H1 (cell line): ENCODE measurements at places on chromosomes 6 and 20. TPM values are rescaled to one million over a fixed set of nuclear protein-coding genes. Genes with fewer than 3 reads are reported as not detected.

GRCh38 chr6:26257272-26257671 is 107.7 kb upstream of the BTN3A2 start:
- H3K4me1 ChIP-seq, result 0 out of 2 replicates have a peak, but pooled peaks cover 4% of the 10 kb centered on the region
- no peak overlapping the region for H3K4me3 ChIP-seq
- no peaks in the 10 kb centered on the region for H3K27me3 ChIP-seq
- DNase-seq, result no peak
- no peak overlapping the region for H3K27ac ChIP-seq
- no peaks in the 10 kb centered on the region for H3K36me3 ChIP-seq

- no peak overlapping the region for H3K4me3 ChIP-seq
- no peaks in the 10 kb centered on the region for H3K27me3 ChIP-seq
- H3K27ac ChIP-seq, result no peak overlapping the region
- no peaks in the 10 kb centered on the region for H3K4me1 ChIP-seq
These were observed 48.3 kb downstream of the ATXN1 start for GRCh38 chr6:16712931-16713484.

- H3K27me3 ChIP-seq, result no peaks in the 10 kb centered on the region
- H3K4me1 ChIP-seq, result no peaks in the 10 kb centered on the region
- H3K4me3 ChIP-seq, result no peak overlapping the region
- no peak overlapping the region for H3K27ac ChIP-seq
- H3K36me3 ChIP-seq, result no peaks in the 10 kb centered on the region
These were observed 166.5 kb upstream of the ECI2 start for GRCh38 chr6:4301871-4302270.

DNA sequence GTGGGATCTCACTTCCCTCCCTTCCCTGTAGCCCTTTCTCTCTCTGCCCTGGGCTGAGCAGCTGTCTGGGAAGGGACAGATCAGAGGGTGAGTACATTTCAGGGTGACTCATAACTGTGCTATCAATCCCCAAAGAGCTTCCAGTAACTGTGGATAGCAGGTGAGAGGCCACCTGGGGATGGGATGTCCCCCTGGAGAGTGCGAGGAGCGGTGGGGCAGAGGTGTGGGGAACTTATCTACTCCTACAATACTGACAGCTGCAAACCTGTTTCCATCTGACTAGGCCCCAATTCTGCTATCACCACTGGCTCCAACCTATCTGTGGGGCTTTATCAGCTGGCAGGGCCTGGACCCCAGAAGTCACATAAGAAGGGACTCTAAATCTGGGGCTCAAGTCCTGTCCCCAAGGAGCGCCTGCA is 32.6 kb downstream of the KCNK5 start:
- no peaks in the 10 kb centered on the region for H3K27me3 ChIP-seq
- DNase-seq, result no peak
- H3K36me3 ChIP-seq, result peaks cover 38% of the 10 kb centered on the region
- no peaks in the 10 kb centered on the region for H3K4me1 ChIP-seq
- no peak overlapping the region for H3K4me3 ChIP-seq

DNA sequence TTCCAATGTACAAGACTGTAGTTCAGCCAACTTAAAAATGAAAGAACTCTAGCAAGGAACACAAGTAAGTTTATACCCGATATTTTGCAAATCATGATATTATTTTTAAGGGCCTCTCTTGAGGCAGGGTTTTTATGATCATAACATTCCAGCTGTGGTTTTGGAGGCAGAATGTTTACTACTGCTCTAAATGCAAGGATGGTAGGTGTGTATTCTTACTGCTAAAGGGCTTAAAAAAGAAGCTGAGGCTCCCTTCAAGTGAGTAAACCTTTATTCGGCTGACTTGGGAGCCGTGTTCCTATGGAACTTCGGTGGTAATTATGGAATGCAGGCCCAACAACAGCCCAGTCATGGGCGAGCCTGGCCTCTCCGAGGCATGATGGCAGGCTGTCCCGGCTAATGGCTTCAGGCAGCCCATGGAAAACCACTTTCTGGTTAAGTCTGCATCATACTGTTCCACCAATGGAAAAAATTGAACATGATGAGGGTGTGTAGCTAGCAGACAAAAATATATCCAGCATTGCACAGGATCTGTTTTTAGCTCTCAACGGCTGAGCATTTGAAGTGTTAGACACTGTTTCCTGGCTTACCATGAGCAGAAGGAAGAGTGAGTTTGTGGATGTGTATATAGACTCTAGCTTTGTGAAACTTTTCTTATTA is 111.5 kb downstream of the TIAM2 start:
- DNase-seq, result no peak
- no peaks in the 10 kb centered on the region for H3K36me3 ChIP-seq
- H3K27me3 ChIP-seq, result no peaks in the 10 kb centered on the region
- H3K27ac ChIP-seq, result no peak overlapping the region
- H3K4me1 ChIP-seq, result peaks cover 11% of the 10 kb centered on the region; the same call in 1 of the 2 replicates

DNA sequence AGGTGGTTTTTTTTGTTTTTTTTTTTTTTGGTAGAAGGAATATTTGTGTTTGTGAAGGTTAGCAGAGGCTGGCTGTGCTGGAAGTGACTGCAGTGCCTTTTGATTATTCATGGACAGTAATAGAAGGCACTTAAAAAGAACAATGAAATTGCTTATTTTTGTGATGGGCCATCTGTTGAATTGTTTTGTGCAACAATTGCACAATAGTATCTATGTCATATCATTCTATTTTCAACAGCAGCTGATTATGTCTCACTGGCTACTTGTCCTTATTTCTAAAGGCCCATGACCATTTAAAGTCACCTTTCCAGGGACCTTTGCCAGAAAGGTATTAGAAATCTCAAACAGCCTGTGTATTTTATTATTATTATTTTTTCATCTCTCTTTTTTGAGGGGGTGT is 70.6 kb downstream of the AFG1L start:
- H3K36me3 ChIP-seq, result no peaks in the 10 kb centered on the region
- no peak for DNase-seq
- no peak overlapping the region for H3K4me3 ChIP-seq
- no peaks in the 10 kb centered on the region for H3K4me1 ChIP-seq

- no peak for DNase-seq
- peaks cover 63% of the 10 kb centered on the region for H3K27me3 ChIP-seq
- no peaks in the 10 kb centered on the region for H3K4me1 ChIP-seq
- no peak overlapping the region for H3K4me3 ChIP-seq
These were observed 5.8 kb upstream of the CDH4 start for GRCh38 chr20:61246269-61246668.

DNA sequence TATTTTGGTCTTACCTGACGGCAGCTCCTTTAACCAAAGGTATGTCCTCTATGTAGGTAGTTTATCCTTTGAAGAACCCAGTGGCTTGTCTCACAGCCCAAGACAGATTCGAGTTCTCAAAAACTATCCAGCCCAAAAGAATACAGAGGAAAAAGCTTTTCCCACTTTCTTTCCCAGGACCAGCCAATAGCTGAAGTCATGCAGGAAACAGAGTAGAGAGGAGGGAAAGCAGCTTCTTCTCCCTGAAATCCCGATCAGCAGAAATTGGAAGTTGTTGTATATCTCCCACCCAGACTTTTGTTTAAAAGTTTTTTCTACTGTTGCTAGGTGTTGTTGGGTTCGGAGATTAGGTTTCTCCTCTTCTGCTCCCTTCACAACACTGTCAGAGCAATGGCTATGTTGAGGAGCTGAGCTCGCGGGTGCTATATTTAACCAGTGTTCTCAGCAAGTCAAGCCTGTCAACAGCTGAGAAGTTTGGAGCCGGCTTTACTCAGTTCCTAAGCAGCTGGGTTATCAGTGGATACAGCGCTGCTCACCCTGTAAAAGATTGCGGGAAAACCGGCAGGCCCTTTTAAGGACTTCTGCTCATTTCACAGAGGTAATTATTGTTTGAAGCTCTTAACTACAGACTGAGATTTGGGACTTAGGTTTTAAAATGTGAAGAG is at the start of gene FILIP1:
Gene FILIP1, minus strand, starts transcription at position 401 of the 665 bp plus-strand sequence. CDS start 78,828 bp downstream, outside the sequence.
- H3K27ac ChIP-seq, result no peak within 1 kb of the TSS
- no peak for DNase-seq
- H3K4me1 ChIP-seq, result no peaks in the 10 kb centered on the region; the same call in 1 of the 2 replicates
- H3K27me3 ChIP-seq, result no peaks in the 10 kb centered on the region
- no peaks in the 10 kb centered on the region for H3K36me3 ChIP-seq

DNA sequence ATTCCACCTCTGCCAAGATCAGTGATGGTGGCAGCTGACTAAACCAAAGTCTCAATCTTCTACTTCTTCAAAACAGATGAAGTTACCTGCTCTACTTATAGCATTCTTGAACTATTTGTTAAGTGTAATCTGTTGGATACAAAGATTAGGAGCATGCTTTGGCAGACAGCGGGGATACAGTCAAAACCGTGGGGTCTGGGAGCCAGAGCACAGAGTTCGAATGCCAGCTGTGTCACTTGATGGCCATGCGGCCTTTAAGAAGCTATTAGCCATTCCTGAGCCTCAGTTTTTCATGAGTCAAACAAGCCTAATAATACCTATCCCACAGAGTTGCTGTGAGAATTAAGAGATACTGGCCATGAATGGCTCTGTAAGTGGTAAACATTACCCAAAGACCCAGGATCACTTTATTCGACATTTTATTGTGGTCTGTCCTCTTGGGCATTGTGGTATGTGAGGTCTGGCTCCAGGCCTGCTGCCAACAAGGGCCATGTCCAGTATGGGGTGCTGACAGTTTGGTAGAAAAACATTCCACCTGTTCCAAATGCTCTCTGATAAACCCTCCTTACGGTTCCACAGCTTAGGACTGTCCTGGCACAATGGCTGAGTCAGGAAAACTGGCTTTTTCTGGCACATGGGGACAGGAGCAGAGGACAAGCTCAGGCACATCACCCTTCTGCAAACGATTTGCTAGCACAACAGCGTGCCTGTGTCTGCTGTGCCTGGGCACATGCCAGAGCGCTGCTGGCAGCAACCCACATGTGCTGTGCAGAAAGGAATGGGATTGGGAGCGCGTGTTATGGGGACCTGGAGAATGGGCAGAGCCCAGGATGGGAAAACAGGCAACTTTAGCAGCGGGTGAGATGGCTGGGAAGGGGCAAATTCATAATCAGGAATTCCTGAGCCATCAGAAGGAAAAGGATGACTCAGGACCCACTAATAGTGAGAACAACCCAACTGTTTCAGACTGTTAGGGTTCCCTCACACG is 15.7 kb upstream of the FAM83C start:
- H3K27ac ChIP-seq, result no peak overlapping the region
- no peak overlapping the region for H3K4me3 ChIP-seq
- no peaks in the 10 kb centered on the region for H3K36me3 ChIP-seq
- no peaks in the 10 kb centered on the region for H3K27me3 ChIP-seq

- no peak overlapping the region for H3K27ac ChIP-seq
- no peak overlapping the region for H3K4me3 ChIP-seq
- no peaks in the 10 kb centered on the region for H3K27me3 ChIP-seq
These were observed 36.4 kb upstream of the GCLC start for GRCh38 chr6:53581173-53581773.

DNA sequence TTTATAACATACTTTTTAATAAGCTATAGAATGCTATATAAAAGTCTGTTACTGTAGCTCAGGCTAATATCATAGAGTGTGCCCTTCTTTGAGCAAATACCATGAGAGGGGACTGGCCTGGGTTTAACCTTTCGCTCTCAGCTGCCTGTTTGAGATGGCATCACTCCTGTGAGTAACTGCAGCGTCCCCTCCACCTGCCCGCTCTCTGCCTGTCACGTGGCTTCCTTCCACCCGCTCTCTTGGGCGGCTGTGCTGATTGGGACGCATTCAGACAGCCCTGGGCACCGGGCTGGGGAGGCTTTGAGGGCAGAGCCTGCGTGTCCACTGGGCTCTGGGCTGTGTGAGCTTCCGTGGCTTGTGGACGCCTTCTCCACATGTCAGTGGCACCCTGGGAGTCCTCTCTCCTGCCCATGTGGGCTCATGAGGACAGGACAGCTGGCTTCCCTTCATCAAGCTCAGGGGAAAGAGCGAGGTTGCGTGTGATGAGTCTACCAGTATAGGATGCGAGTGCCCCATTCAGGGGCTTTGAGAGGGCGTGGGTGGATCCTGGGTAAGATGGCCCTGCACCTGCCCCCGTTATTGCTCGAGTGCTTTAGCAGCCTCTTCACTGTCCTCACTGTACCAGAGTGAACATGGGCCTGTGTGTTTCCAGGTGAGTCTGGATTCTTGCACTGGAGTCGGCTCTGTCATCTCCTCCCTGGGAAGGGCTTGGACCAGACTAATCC is 10.7 kb upstream of the C20orf204 start:
- DNase-seq, result no peak
- H3K4me3 ChIP-seq, result no peak overlapping the region
- peaks cover 47% of the 10 kb centered on the region for H3K36me3 ChIP-seq
- no peaks in the 10 kb centered on the region for H3K4me1 ChIP-seq
- H3K27ac ChIP-seq, result no peak overlapping the region
- H3K27me3 ChIP-seq, result no peaks in the 10 kb centered on the region

DLK2 gene
- 0.37 and 0.67 TPM in 2 replicates for total RNA-seq
